ENCODE measurements at places on chromosomes 5 and 9. TPM values are rescaled to one million over a fixed set of nuclear protein-coding genes. Genes with fewer than 3 reads are reported as not detected.

GRCh38 chr9:137303151-137303892 is 1.3 kb upstream of the NRARP start:
- peak; percentile 52 for DNase-seq
- no peak overlapping the region for H3K4me3 ChIP-seq
- no peaks in the 10 kb centered on the region for H3K4me1 ChIP-seq
- H3K27me3 ChIP-seq = no peaks in the 10 kb centered on the region
- no peaks in the 10 kb centered on the region for H3K36me3 ChIP-seq

DNA sequence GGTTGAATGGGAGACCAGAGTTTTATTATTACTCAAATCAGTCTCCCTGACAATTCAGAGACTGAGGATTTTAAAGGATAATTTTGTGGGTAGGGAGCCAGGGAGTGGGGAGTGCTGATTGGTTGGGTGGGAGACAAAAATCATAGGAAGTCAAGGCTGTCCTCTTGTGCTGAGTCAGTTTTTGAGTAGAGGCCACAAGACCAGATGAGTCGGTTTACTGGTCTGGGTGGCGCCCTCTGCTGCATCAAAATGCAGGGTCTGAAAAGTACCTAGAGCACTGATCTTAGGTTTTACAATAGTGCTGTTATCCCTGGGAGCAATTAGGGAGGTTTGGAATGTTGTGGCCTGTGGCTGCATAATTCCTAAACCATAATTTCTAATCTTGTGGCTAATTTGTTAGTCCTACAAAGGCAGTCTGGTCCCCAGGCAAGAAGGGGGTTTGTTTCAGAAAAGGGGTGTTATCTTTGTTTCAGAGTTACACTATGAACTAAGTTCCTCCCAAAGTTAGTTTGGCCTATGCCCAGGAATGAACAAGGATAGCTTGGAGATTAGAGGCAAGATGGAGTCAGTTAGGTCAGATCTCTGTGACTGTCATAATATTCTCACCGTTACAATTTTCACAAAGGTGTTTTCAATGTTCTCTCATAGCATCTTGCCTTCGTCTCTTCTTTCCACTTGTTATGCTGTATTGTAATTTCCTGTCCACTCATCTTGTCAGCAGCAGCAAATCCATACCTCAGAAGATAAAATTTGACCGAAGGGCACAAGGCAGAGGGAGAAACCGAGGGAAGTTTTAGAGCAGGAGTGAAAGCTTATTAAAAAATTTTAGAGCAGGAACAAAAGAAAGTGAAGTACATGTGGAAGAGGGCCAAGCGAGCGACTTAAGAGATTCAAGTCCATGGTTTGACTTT is 59.2 kb upstream of the CLINT1 start:
- H3K4me3 ChIP-seq = no peak overlapping the region
- H3K27ac ChIP-seq = no peak overlapping the region
- H3K27me3 ChIP-seq = no peaks in the 10 kb centered on the region
- H3K36me3 ChIP-seq = no peaks in the 10 kb centered on the region
- peaks cover 2% of the 10 kb centered on the region for H3K4me1 ChIP-seq
- peak; percentile 82 for DNase-seq

- H3K4me1 ChIP-seq = peaks cover 2% of the 10 kb centered on the region
- no peaks in the 10 kb centered on the region for H3K36me3 ChIP-seq
- no peak for DNase-seq
- H3K4me3 ChIP-seq = no peak overlapping the region
Measured at GRCh38 chr5:171931163-171931562, 75.3 kb downstream of the FBXW11 start.

GRCh38 chr9:134026581-134026980 is 1.3 kb downstream of the BRD3OS start:
- no peaks in the 10 kb centered on the region for H3K36me3 ChIP-seq
- no peaks in the 10 kb centered on the region for H3K27me3 ChIP-seq
- H3K4me1 ChIP-seq = no peaks in the 10 kb centered on the region
- no peak for DNase-seq

- peak overlapping the region; percentile 36 for H3K4me3 ChIP-seq
- H3K36me3 ChIP-seq = no peaks in the 10 kb centered on the region
- peaks cover 10% of the 10 kb centered on the region for H3K4me1 ChIP-seq
- no peaks in the 10 kb centered on the region for H3K27me3 ChIP-seq
- DNase-seq = no peak
Measured at GRCh38 chr9:95023217-95024003, 294.1 kb downstream of the FANCC start.

DNA sequence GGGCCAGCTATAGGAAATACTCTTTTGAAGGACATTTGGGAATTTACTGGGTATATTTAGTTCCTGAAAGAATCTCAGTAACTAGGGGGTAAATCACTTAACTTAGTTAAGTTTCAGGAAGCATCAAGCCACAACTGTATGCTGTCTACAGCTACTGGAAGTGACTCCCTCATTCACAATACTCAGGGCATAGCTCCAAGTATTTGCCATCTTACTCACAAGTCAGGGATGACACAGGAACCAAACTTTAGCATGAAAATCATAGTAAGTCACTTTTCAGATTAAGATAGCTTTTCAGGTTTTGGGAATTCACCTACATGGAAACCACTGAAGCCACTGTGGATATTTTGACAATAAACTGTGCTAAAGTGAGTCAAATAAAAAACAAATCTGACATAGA is 242.4 kb upstream of the ATP10B start:
- H3K36me3 ChIP-seq = no peaks in the 10 kb centered on the region
- no peaks in the 10 kb centered on the region for H3K27me3 ChIP-seq
- H3K4me3 ChIP-seq = no peak overlapping the region
- DNase-seq = no peak

GRCh38 chr5:7576023-7576715 is 180.2 kb downstream of the ADCY2 start:
- H3K4me3 ChIP-seq = no peak overlapping the region
- no peak overlapping the region for H3K27ac ChIP-seq
- DNase-seq = no peak
- no peaks in the 10 kb centered on the region for H3K36me3 ChIP-seq
- H3K27me3 ChIP-seq = no peaks in the 10 kb centered on the region

- H3K27me3 ChIP-seq = no peaks in the 10 kb centered on the region
- no peaks in the 10 kb centered on the region for H3K36me3 ChIP-seq
- H3K27ac ChIP-seq = no peak overlapping the region
- no peaks in the 10 kb centered on the region for H3K4me1 ChIP-seq
Measured at GRCh38 chr5:5037674-5038073, 102.5 kb upstream of the ADAMTS16 start.

DNA sequence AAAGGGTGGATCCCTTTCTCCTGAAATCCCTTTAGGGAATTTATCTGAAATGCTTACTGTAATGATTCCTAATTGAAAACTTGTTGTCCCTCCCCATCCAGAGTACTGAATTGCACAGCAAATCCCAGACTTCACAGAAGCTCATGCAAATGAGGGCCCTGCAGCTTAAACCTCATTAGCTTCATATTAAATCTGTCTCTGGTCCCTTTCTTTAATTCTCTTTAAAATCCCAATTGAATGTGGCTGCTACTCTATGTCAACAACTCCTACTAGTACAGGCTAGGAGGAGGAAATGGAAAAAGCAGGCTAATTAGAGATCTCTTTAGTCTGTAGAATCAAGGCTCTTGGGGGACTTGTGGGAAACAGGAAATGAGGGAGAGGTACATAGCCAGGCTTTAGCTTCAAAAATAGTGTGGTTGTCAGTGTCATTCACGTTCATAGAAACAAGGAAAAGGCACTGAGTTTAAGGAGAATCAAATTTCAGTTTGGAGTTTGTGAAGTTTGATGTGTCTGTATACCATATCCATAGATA is 191.3 kb upstream of the PRDM9 start:
- no peaks in the 10 kb centered on the region for H3K27me3 ChIP-seq
- no peak for DNase-seq
- no peaks in the 10 kb centered on the region for H3K36me3 ChIP-seq
- H3K4me1 ChIP-seq = no peaks in the 10 kb centered on the region
- H3K4me3 ChIP-seq = no peak overlapping the region

- no peaks in the 10 kb centered on the region for H3K27me3 ChIP-seq
- H3K4me1 ChIP-seq = no peaks in the 10 kb centered on the region
- DNase-seq = no peak
- peak overlapping the region; percentile 96 for H3K4me3 ChIP-seq
- no peaks in the 10 kb centered on the region for H3K36me3 ChIP-seq
Measured at GRCh38 chr5:81971111-81971711, 612 bp upstream of the ATG10 start.

GRCh38 chr9:68780720-68781119 is 75.7 kb downstream of the PIP5K1B start:
- peak overlapping the region; percentile 73 for H3K4me3 ChIP-seq
- DNase-seq = no peak
- H3K27ac ChIP-seq = peak overlapping the region; percentile 54
- no peaks in the 10 kb centered on the region for H3K36me3 ChIP-seq
- no peaks in the 10 kb centered on the region for H3K27me3 ChIP-seq

DNA sequence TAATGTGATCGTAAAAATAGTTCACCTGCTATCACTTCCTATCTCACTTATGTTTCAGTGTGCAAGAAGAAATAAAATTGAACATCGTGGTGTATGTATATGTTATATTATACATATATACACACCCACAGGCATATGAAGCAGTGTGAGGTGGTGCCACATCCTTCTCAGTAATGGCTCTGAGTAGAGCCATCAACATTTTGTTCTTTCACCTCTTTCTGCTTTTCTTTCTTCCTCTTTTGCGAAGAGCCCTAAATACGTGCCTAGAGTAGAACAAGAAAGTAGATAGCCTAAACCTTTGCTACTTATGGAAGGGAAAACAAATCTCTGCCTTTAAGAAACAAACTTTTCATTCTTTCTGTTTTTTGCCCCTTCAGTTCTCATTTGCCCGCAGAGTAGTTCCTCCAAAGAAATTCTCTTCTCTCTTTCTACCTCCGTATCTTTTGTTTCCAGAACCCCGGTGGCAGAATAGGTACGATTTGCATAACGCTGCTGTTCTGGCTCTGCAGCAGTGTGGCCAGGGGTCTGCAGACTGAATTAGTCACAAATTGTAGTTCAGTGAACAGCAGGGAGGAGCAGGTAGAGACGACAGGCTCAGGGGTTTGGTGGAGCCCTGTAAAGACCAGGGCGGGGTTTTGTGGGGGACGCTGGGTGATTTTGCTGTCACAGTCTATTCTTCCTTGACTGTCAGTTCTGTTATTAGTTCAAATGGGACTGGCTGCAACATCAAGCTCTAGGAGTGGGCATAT is 40.5 kb upstream of the PJA2 start:
- H3K4me1 ChIP-seq = peaks cover 1% of the 10 kb centered on the region
- no peak for DNase-seq
- no peaks in the 10 kb centered on the region for H3K27me3 ChIP-seq
- H3K4me3 ChIP-seq = no peak overlapping the region
- H3K36me3 ChIP-seq = no peaks in the 10 kb centered on the region

DNA sequence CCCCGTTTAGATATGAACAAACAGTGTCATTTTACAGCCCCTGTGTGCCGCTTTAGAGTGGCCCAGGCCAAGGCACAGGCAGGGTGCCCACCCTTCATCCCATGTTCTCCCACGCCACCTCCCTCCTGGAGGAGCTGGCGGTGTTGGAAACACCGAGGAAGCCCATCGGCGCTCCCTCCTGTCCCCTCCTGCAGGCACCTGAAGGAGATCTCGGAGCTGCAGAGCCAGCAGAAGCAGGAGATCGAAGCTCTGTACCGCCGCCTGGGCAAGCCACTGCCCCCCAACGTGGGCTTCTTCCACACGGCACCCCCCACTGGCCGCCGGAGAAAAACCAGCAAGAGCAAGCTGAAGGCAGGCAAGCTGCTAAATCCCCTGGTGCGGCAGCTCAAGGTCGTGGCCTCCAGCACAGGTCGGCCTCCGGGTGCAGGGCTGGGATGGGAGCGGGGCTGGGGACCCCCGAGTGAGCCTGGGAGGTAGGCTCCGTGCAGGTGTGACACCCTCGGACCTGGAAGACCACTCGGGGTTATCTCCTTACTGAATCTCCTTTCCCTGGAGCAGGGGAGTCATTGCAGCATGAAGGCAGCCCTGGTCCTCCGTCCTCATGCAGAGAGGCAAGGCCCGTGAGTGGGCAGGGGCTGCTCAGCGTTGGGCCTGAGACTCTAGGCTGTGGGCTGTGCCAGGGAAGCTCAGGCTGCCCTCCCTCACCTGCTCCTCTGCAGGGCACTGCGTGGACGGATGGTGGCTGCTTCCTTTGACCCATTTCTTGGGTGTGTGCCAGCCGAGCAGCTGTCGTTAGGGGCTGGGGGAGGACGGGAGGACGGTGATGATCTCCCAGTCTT is 113.9 kb downstream of the WNK2 start:
- H3K4me3 ChIP-seq = no peak overlapping the region
- no peaks in the 10 kb centered on the region for H3K4me1 ChIP-seq
- H3K27ac ChIP-seq = no peak overlapping the region
- DNase-seq = no peak
- H3K36me3 ChIP-seq = no peaks in the 10 kb centered on the region
- H3K27me3 ChIP-seq = no peaks in the 10 kb centered on the region

GRCh38 chr5:64384765-64385164 is 121.0 kb upstream of the RGS7BP start:
- H3K4me3 ChIP-seq = no peak overlapping the region
- no peaks in the 10 kb centered on the region for H3K4me1 ChIP-seq
- H3K27ac ChIP-seq = no peak overlapping the region
- DNase-seq = no peak
- no peaks in the 10 kb centered on the region for H3K36me3 ChIP-seq

- no peak overlapping the region for H3K27ac ChIP-seq
- DNase-seq = no peak
- H3K4me1 ChIP-seq = no peaks in the 10 kb centered on the region
- no peaks in the 10 kb centered on the region for H3K27me3 ChIP-seq
- no peaks in the 10 kb centered on the region for H3K36me3 ChIP-seq
Measured at GRCh38 chr5:1737790-1738405, 61.7 kb downstream of the MRPL36 start.

GRCh38 chr9:125894566-125894965 is 147.4 kb downstream of the PBX3 start:
- no peak for DNase-seq
- H3K4me3 ChIP-seq = no peak overlapping the region
- no peaks in the 10 kb centered on the region for H3K27me3 ChIP-seq
- no peak overlapping the region for H3K27ac ChIP-seq
- H3K36me3 ChIP-seq = no peaks in the 10 kb centered on the region

- H3K4me1 ChIP-seq = no peaks in the 10 kb centered on the region
- DNase-seq = no peak
- H3K27ac ChIP-seq = no peak overlapping the region
- H3K27me3 ChIP-seq = no peaks in the 10 kb centered on the region
- H3K36me3 ChIP-seq = no peaks in the 10 kb centered on the region
Measured at GRCh38 chr9:107068581-107068980, 205.6 kb downstream of the ZNF462 start.

GRCh38 chr9:93088656-93089015 is 7.4 kb upstream of the CARD19 start:
- no peak for DNase-seq
- no peak overlapping the region for H3K27ac ChIP-seq
- H3K4me1 ChIP-seq = no peaks in the 10 kb centered on the region
- H3K27me3 ChIP-seq = no peaks in the 10 kb centered on the region
- no peak overlapping the region for H3K4me3 ChIP-seq

GRCh38 chr5:6781716-6782115 is 68.5 kb downstream of the TENT4A start:
- no peak overlapping the region for H3K4me3 ChIP-seq
- H3K27ac ChIP-seq = no peak overlapping the region
- no peaks in the 10 kb centered on the region for H3K36me3 ChIP-seq
- DNase-seq = no peak
- no peaks in the 10 kb centered on the region for H3K27me3 ChIP-seq
- H3K4me1 ChIP-seq = no peaks in the 10 kb centered on the region

The GRIA1 gene
- 6.3 TPM for total RNA-seq

The TMEM252 gene
- not detected for total RNA-seq

The OR1Q1 gene
- total RNA-seq = not detected

The TMEM215 gene
- total RNA-seq = not detected

The TAF11L10 gene
- total RNA-seq = not detected

The MOB3B gene
- 9.0 TPM for total RNA-seq

The SREK1IP1 gene
- total RNA-seq = 25.5 TPM

The F2RL2 gene
- total RNA-seq = 0.32 TPM

The OR1J4 gene
- total RNA-seq = not detected

The SPDL1 gene
- total RNA-seq = 6.4 TPM

The MYORG gene
- 6.1 TPM for total RNA-seq

The SARDH gene
- total RNA-seq = 0.84 TPM

The CCNJL gene
- 2.6 TPM for total RNA-seq

All from aorta (tissue), 5 donors.